T-helper 1 cell (primary cell): ENCODE measurements at places on chromosomes 4 and X.
A peak's percentile ranks its signal among the peaks of the same experiment; 100 is the strongest.

DNA sequence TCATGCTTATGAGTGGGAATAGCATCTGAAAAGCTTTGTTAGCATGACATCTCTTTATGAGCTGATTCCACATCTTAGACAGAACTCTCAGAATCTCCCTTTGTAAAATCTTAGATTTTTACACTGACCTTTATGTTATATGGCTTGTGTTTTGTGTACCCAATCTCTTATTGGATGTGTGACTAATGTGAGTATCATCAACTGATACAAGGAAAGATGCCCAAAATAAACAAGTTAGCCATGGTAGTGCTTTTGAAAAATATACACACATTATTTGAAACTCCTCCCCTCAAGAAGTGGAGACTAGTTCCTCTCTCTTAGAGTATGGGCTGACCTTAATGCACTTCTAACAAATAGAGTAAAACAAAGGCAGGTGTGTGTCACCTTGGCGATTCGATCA is 160.1 kb upstream of the NRK start:
- DNase-seq = no peak

DNA sequence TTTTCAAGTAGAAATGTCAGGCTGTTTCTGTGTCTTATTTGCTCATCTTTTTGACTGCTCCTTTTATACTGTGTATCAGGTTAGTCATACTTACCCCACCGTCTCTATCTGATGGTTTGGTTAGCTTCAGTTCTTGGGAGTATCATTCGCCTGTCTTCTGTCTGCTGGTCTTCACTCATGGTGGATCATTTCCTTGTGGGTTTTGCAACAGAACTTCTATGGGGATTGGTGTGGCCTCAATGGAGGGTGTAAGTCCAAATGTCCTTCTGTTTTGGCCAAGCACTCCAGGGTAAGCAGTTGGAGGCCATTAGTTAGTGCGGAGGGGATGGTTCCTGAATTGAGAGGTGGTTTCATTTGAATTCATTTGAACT is 7.2 kb downstream of the ABCD1 start:
- DNase-seq = no peak

DNA sequence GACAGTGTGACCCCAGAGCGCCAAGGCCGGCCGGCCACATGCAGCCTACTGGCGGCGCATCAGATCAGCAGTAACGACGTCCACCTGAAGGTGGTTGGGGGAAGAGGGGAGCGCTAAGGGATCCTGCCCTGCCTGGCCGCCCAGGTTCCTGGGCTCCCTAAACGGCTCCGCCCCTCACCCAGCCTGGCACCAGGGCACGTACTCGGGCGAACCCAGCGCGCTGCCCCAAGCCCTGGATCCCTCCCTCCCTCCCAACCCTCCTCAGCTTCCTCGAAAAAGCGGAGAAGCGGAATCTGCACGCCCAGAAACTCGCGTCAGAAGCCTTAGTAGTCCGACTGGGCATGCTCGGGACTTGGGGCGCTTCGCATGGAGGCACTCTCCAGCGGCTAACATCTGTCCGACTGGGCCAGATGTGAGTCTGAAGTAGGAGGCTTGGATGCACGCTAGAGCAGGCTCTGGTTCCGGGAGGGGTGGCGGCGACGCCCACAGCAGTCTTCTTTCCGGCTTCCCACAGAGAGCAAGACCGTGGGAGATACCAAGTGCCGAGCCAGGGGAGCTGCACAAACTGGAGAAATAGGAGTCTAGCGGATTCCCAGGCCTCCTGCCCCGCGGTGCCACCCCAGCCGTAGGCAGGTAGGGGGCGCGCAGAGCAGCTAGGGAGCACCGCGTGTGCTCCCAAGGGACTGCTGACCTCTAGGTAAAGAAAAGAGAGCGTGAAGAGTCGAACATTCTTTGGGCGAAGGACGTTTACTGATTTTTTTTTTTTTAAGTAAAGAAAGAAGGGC is 114.3 kb upstream of the TEX13C start:
- DNase-seq = no peak

GRCh38 chr4:123230061-123230460 is 166.5 kb upstream of the SPRY1 start:
- DNase-seq = no peak

- DNase-seq = no peak
Measured at GRCh38 chrX:85569686-85570085, 190.2 kb upstream of the POF1B start.

DNA sequence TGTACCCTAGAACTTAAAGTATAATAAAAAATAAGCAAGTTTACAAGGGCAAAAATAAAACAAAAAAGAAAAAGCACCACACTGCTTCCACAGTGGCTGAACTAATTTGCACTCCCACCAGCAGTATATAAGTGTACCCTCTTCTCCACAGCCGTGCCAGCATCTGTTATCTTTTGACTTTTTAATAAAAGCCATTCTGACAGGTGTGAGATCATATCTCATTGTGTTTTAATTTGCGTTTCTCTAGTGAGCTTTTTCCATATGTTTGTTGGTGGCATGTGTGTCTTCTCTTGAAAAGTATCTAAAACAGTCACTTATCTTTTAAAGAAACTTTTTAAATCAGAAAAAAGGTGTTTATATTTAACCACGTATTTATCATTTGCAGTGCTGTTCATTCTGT is 71.3 kb downstream of the NFKB1 start:
- no peak for DNase-seq

DNA sequence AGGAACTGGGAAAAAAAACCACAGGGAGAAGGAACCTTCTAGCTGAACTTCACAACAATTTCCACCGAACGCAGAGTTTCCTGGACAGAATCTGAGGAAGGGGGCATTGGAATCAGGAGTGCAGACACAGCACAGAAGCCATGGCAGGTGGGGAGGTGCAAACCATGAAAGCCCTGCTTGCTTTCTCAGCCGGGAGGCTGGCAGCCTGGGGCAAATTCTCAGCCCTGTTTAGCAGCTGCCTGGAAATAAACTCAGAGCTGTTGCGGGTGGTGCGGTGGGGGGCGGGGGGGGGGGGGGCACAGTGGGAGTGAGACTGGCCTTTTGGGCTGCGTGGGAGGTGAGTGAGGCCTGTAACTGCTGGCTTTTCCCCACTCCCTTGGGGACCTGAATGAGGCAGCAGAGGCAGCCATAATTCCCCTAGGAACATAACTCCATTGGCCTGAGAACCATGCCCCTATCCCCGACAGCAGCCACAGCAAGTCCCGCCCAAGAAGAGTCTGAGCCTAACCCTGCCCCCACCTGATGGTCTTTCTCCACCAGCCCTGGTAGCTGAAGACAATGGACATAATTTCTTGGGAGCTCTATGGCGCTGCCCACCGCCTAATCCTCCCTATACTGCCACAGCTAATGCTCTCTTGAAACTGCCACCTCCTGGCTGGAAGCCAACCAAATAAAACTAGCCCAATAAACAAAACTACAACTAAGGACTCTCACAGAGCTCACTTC is 176.3 kb downstream of the FAM13A start:
- no peak for DNase-seq

GRCh38 chr4:8828869-8829268 is 42.8 kb downstream of the HMX1 start:
- no peak for DNase-seq

DNA sequence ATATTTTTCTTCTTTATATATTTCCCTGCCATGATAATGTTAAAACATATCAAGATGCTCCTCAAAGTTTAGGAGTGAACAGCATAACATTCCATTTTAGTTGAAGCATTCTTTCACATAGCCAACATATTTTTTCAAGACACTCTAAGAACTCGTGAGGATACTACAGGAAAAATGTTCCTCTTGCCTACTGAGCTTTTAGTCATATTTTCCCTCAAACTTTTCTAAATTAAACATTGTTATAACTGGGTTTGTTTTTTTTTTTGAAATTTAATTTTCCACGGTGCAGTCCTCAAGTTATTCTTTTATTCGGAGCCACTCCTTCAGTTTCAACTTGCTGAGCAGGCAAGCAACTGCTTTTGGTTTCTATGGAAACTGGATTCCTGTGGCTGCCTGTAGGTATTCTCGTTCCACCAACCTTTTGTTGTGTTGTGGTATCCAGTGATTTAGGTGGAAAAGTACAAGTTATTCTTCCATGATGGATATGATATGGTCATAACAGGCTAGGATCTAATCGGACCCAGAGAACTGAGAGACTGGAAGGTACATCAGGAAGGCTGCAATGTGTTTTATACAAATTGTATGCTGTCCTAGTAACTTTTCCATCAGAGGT is 248.0 kb downstream of the TRIML1 start:
- DNase-seq = no peak

- peak; percentile 34 for DNase-seq
Measured at GRCh38 chr4:15649914-15650545, 5.1 kb downstream of the FBXL5 start.

DNA sequence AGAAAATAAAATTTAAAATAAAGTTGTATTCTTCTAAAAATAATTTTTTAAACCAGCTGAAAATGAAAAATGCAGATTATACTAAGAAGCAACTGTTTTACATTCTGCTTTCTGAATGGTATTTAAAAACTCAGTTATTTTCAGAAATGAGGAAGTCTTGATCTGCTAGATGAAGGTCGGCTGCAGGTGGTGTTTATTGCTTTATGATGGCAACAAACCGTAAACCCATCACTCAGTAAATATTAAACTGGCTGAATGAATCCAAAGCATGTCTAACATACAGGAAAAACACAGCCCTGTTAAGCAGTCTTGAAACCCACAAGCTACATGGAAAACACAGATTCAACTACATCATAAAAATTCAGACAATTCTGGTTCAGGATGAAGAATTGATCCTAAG is 29.3 kb downstream of the DYNLT3 start:
- DNase-seq = no peak

DNA sequence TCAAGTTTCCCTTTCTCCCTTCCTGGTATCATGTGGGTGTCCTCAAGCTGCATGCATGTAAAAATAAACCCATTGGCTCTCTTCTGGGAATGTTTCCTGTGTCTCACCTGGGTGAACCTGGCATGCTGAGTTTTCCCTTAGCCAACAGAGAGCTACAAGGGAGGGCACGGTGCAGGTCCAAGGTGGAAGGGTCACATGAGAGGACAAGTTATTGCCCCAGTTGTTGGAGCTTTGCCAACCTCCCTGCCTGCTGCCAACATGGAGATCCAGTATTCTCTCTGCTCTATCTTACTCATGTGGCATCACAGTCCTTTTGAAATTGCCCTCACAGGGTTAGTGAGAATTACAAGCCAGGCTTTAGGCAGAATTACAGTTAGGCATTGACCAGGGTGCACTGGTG is 196.1 kb upstream of the GYPA start:
- DNase-seq = no peak

DNA sequence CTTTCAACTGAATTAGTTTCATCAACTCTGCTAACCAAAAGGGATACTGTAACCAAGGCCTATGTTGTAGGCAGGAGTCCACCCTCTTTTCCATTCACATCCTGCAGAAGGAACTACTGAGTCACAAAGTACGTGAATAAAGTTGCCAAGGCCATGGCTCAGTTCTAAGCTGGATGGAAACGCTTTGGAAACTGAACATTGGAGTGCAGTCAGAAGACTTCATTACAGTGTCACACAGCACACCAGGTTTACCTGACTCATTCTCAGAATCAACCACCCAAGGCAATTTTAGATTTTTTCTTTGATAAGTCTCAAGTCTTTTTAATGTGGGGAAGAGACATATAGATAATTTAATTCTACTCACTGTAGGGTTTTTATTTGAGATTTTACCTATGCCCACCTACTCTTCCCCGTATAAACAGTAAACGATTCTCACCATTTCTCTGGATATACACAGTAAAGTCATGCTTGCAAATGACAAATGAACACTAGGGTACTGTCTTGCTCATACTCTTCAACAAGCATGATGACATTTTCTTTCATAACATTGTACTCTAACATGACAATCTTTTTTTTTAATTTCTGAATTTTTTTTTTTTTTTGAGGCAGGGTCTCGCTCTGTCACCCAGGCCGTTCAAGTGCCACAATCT is 58.9 kb upstream of the RBM47 start:
- DNase-seq = no peak

DNA sequence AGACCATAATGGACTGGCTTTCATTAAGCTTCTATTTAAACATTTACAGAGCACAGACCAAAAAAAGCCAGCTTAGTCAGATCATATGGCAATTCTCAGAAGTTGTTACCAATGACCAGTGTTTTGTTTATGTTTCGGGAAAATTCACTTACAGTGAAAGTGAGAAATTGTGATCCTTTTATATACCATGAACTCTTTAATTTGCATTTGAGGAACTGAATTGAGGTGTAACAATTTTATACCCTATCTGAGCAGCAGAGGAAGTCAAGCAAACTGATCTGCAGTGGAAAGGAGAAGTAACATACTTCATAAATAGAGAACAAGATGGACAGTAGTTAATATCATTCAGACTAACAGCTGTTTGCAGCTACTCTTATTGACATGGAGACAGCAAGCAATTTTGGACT is 97.1 kb downstream of the TMA16 start:
- DNase-seq = no peak

- DNase-seq = no peak
Measured at GRCh38 chr4:77104791-77105540, 29.2 kb upstream of the CCNI start.

- no peak for DNase-seq
Measured at GRCh38 chrX:130810561-130810960, 92.4 kb downstream of the ENOX2 start.

DNA sequence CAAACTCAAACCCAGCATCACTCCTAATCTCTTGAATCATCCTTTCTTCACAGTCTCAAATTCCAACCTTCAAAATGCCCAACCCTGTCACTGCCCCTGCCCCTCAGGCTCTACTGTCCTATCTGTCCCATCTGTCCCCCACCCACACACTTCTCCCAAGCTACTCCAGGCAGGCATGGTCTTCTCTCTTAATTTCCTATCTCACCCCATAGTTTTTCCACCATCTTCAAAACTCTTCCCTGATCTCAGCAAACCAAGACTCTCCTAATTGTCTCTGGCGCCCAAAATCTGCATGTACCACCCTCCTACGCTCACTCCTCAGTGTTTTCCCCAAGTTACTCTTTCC is 644 bp downstream of the LAMP2 start:
- DNase-seq = no peak

- no peak for DNase-seq
Measured at GRCh38 chrX:26442340-26442739, 226.4 kb downstream of the MAGEB5 start.

DNA sequence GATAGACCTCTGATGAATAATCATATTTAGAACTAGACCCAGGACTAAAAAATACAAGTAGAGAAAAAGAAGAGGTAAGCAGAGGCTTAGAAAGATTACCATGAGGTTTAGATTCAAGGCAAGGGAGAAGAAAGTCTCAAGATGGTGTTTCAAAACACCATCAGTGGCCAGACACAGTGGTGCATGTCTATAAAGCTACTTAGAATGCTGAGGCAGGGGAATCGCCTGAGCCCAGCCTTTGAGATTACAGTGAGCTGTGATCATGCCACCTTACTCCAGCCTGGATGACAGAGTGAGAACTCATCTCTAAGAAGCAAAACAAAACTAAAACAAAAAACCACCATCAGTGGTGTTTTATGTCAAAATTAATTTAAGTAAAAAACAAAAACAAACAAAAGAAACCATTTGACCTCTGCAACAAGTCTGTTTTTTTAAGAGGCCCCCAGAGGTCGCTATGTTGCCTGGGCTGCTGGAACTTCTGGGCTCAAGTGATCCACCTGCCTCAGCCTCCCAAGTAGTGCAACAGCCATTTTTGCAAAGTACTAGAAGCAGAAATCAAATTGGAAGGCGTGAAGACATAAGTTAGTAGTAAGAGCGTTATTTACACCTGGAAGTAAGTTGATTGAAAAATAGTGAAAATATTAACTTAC is 784.3 kb downstream of the ADGRL3 start:
- DNase-seq = no peak
